ENCODE measurements at places on chromosomes 2 and 18. TPM values are rescaled to one million over a fixed set of nuclear protein-coding genes. Genes with fewer than 3 reads are reported as not detected.

- H3K27me3 ChIP-seq = no peaks in the 10 kb centered on the region
- H3K27ac ChIP-seq = peak overlapping the region; percentile 88
- H3K4me1 ChIP-seq = no peaks in the 10 kb centered on the region
- peak overlapping the region; percentile 80 for H3K4me3 ChIP-seq
- no peak for DNase-seq
- H3K36me3 ChIP-seq = no peaks in the 10 kb centered on the region
These were observed 1.1 kb upstream of the SPAST start for GRCh38 chr2:32061973-32062861.

DNA sequence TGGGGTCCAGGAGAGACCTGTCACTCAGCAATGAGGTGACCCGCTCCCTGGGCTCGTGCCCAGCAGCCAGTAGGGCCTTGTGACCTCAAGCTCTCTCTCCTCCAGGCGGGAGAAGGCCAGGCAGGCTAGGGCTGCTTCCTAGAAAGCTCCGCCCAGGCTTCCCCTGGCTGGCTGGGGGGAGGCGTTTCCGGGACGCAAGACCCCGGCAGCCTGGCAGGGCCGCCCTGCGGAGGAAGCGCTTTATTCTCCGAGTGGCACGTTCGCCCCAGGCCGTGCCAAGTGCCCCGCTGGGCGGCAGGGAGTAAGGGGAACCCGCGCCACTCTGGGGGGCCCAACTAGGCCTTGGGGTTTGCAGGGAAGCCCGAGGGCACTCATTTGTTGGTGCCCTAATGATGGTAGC is 21.2 kb upstream of the EPAS1 start:
- no peak overlapping the region for H3K27ac ChIP-seq
- no peak overlapping the region for H3K4me3 ChIP-seq
- no peaks in the 10 kb centered on the region for H3K4me1 ChIP-seq
- H3K27me3 ChIP-seq = no peaks in the 10 kb centered on the region
- H3K36me3 ChIP-seq = no peaks in the 10 kb centered on the region
- DNase-seq = no peak

DNA sequence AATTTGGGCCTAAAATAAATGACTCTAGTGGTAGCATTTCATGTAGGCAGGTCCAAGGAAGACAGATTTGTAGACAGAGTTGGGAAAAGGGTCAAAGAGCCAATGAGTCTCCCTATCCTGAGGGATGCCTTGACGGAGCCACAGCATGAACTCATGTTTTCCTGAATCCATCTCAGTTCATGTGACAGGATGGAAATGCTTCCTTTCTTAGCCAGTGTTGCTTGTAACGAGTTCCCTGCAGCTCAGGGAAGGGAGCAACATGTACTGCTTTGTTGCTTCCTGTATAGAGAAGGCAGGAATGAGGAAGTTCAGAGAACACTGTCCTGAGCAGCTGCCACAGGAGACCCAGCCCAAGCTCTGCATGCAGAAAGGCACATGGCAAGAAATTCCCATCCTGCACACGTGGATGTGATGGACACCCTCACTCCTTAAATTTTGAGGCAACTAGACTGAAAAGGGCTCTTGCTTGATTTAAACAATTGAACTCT is 27.9 kb downstream of the TMEM17 start:
- no peak for DNase-seq
- H3K4me1 ChIP-seq = no peaks in the 10 kb centered on the region
- no peak overlapping the region for H3K4me3 ChIP-seq

KIAA2012 gene
- not detected for total RNA-seq

- no peaks in the 10 kb centered on the region for H3K27me3 ChIP-seq
- H3K27ac ChIP-seq = no peak overlapping the region
- no peaks in the 10 kb centered on the region for H3K36me3 ChIP-seq
- no peak for DNase-seq
These were observed 143.0 kb upstream of the GATA6 start for GRCh38 chr18:22026362-22026761.

FRZB gene
- total RNA-seq = 0.08 TPM

DNA sequence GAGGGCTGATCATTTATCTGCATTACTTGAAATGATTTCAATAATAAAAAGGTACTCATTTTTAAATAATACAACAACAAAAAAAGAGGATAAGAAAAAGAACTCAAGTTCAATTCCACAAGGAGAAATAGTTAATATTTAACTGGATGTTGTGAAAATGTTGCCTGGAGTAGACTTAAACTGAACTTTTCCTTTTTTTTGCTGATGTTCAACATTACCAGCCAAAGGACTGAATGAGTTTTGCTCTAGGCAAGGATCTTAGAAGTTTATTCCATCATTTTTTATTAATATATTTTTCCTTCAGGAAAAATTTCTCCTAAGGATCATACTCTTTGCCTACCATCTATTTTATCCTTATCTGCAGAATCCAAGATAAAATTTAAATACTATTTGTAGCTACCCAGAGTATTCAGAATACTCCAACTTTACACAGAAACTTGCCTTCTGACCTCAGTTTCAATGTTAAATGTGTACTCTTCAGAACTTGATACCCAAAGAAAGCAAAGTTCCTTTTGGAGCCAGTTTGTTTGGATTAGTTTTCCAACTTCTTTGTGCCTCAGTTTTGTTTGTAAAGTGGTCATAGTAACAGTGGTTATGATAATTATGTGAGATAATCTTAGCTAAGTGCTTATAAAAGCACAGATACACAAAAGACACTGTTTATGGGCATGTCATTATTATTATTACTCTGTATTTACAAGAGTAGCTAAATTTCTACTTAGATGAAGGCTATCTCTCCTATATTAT is 12.8 kb downstream of the CKAP2L start:
- H3K4me3 ChIP-seq = no peak overlapping the region
- no peaks in the 10 kb centered on the region for H3K4me1 ChIP-seq
- DNase-seq = no peak
- H3K36me3 ChIP-seq = peaks cover 40% of the 10 kb centered on the region
- H3K27me3 ChIP-seq = no peaks in the 10 kb centered on the region
- H3K27ac ChIP-seq = no peak overlapping the region

GRCh38 chr18:54209471-54210180 is 14.8 kb downstream of the MBD2 start:
- no peak for DNase-seq
- no peak overlapping the region for H3K27ac ChIP-seq
- H3K36me3 ChIP-seq = no peaks in the 10 kb centered on the region
- H3K4me1 ChIP-seq = no peaks in the 10 kb centered on the region
- no peaks in the 10 kb centered on the region for H3K27me3 ChIP-seq

GRCh38 chr2:119683074-119683712 is 4.2 kb downstream of the TMEM177 start:
- H3K4me1 ChIP-seq = peaks cover 6% of the 10 kb centered on the region
- H3K4me3 ChIP-seq = no peak overlapping the region
- H3K36me3 ChIP-seq = peaks cover 6% of the 10 kb centered on the region

DNA sequence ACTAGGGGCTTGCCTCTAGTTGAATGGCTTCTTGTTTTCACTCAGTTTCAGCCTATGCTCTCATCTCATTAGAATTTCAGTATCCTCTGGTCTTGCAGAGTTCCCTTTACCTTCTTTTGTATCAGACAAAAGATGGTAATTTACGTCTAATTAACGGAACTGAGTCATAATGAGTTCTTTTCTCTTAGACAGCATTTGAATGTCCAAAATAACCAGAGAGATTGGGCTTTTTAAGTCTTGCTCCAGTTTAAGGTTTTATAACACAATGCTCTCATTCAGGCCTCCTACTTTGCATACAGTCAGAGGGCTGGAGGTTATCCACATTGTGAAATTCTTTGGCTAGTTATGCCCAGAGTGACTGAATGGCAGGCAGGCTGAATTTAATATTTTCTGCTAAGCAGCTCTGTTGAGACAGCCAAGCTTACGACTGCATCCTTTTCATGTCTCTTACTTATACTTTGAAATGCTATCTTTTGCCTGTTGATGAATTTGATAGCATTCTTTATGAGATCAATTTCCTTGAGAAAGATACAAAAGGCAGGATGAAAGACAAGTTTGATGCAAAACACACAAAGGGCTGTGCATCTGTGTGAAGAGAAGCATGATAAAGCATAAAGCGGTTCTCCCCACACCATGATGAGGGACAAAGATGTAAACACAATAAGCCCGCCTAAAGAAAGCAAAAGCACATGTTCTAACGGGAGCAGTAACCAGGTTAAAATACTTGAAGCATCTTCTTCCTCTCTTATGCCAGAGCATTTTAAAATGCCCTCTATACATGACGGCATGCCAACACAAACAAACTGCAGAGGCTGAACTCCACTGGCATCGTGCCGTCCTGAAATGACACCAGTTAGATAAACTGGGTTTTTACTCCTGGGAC is 90.0 kb downstream of the CDH2 start:
- H3K27me3 ChIP-seq = no peaks in the 10 kb centered on the region
- H3K4me1 ChIP-seq = no peaks in the 10 kb centered on the region
- DNase-seq = no peak
- no peaks in the 10 kb centered on the region for H3K36me3 ChIP-seq
- no peak overlapping the region for H3K27ac ChIP-seq

PSMG2 gene
- total RNA-seq = 63.1 TPM

GRCh38 chr2:192124571-192124970 is 70.2 kb downstream of the TMEFF2 start:
- no peaks in the 10 kb centered on the region for H3K36me3 ChIP-seq
- H3K4me1 ChIP-seq = no peaks in the 10 kb centered on the region
- H3K27ac ChIP-seq = no peak overlapping the region
- no peak overlapping the region for H3K4me3 ChIP-seq

- H3K27ac ChIP-seq = no peak overlapping the region
- H3K27me3 ChIP-seq = no peaks in the 10 kb centered on the region
- H3K4me3 ChIP-seq = no peak overlapping the region
- H3K4me1 ChIP-seq = no peaks in the 10 kb centered on the region
These were observed 8.4 kb downstream of the TMEM247 start for GRCh38 chr2:46487667-46488335.

MFSD2B gene
- total RNA-seq = 0.23 TPM

SYT4 gene
- total RNA-seq = not detected

AGAP1 gene
- 38.9 TPM for total RNA-seq

UPP2 gene
- not detected for total RNA-seq

GRCh38 chr18:79402977-79403722 is 7.4 kb downstream of the NFATC1 start:
- DNase-seq = no peak
- no peaks in the 10 kb centered on the region for H3K27me3 ChIP-seq
- peaks cover 40% of the 10 kb centered on the region for H3K4me1 ChIP-seq
- no peak overlapping the region for H3K27ac ChIP-seq
- no peaks in the 10 kb centered on the region for H3K36me3 ChIP-seq

- no peak for DNase-seq
- H3K4me1 ChIP-seq = no peaks in the 10 kb centered on the region
- H3K27me3 ChIP-seq = no peaks in the 10 kb centered on the region
- H3K27ac ChIP-seq = no peak overlapping the region
- H3K36me3 ChIP-seq = no peaks in the 10 kb centered on the region
These were observed 153.6 kb upstream of the EPAS1 start for GRCh38 chr2:46143429-46144132.

- H3K4me1 ChIP-seq = peaks cover 22% of the 10 kb centered on the region
- DNase-seq = no peak
- peak within 1 kb of the TSS; percentile 89 for H3K27ac ChIP-seq
These were observed at the start of gene TUBB6 for GRCh38 chr18:12307701-12308385. Gene TUBB6, plus strand, starts transcription at chr18:12308241. Its CDS starts 52 bp downstream, at chr18:12308293.

PRKAG3 gene
- not detected for total RNA-seq

ALKAL2 gene
- not detected for total RNA-seq

GRCh38 chr2:240421381-240421780 is 14.1 kb upstream of the GPC1 start:
- no peak overlapping the region for H3K27ac ChIP-seq
- no peaks in the 10 kb centered on the region for H3K4me1 ChIP-seq
- no peaks in the 10 kb centered on the region for H3K36me3 ChIP-seq
- H3K4me3 ChIP-seq = no peak overlapping the region
- no peak for DNase-seq
- H3K27me3 ChIP-seq = no peaks in the 10 kb centered on the region

DNA sequence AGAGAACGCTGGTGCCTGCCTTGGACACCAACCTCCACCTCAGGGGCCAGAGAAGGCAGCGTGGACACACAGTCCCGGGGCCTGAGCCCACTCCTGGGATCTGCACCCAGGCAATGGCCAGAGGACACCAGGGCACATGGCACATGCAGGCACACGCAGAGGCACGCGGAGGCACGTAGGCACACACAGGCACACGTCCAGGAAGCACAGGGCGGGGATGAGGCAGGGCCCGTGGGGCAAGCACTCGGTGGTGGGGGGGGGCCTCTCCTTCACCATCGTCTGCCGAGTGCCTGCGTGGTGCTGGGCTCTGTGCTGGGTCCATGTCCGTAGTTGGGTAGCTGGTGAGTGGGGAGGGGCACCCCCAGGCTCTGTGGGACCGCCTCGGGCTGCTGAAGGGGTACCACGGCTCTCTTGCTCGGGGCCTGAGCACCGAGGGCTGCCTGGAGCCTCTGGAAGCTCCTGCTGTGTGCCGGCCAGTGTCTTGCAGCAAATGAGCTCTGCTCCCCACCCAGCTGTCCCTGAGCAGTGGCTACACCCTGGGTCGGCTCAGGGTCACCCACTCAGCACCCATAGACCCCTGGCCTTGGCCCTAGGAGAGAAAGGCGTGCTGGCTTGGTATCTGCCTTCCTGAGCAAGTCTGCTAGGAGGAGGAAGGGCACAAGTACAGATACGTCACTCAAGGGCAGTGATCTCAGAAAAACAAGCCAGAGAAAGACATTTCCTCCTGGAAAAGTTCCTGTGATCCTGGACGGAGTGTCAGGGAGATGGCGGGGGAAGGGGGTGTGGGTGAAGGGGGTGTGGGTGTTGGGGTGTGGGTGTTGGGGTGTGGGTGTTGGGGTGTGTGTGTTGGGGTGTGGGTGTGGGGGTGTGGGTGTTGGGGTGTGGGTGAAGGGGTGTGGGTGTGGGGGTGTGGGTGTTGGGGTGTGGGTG is 26.4 kb downstream of the RTP5 start:
- no peak overlapping the region for H3K4me3 ChIP-seq
- H3K4me1 ChIP-seq = peaks cover 38% of the 10 kb centered on the region
- DNase-seq = no peak
- H3K27ac ChIP-seq = peak overlapping the region; percentile 76
- H3K36me3 ChIP-seq = no peaks in the 10 kb centered on the region
- no peaks in the 10 kb centered on the region for H3K27me3 ChIP-seq

- H3K4me1 ChIP-seq = no peaks in the 10 kb centered on the region
- DNase-seq = no peak
- no peaks in the 10 kb centered on the region for H3K27me3 ChIP-seq
- no peaks in the 10 kb centered on the region for H3K36me3 ChIP-seq
- H3K27ac ChIP-seq = no peak overlapping the region
- H3K4me3 ChIP-seq = no peak overlapping the region
These were observed 101.2 kb upstream of the FSHR start for GRCh38 chr2:49255409-49255971.

DNA sequence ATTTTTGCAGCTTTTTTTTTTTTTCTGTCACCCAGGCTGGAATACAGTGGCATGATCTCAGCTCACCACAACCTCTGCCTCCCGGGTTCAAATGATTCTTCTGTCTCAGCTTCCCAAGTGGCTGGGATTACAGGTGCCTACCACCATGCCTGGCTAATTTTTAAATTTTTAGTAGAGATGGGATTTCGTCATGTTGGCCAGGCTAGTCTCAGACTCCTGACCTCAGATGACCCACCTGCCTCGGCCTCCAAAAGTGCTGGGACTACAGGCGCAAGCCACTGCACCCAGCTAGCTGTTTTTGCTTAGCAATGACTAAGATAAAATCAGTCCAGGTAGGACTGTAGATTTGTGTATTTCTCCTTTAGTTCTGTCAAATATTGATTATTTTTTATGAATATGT is 403.7 kb downstream of the PID1 start:
- no peaks in the 10 kb centered on the region for H3K4me1 ChIP-seq
- no peak overlapping the region for H3K27ac ChIP-seq
- H3K4me3 ChIP-seq = no peak overlapping the region
- H3K36me3 ChIP-seq = no peaks in the 10 kb centered on the region

- H3K27ac ChIP-seq = no peak overlapping the region
- no peaks in the 10 kb centered on the region for H3K36me3 ChIP-seq
- no peak for DNase-seq
These were observed 93.7 kb upstream of the MYCN start for GRCh38 chr2:15846626-15847025.
